Activated T-helper 2 cell treated with anti-CD3 and anti-CD28 coated beads, Interferon-gamma antibody, Interleukin-2, Interleukin-4, amounts not matched to agents 10 μg/mL and 5 μg/mL and 100 μg/mL, durations not matched to agents 14 hours and 24 hours and 36 hours (primary cell): ENCODE measurements at places on chromosomes 12 and 14.

- DNase-seq = no peak
These were observed 24.4 kb upstream of the COCH start for GRCh38 chr14:30849983-30850382.

- DNase-seq = no peak
These were observed 356.9 kb upstream of the STXBP6 start for GRCh38 chr14:25406818-25407217.

GRCh38 chr14:75138492-75138891 lies 11.6 kb upstream of the NEK9 start:
- no peak for DNase-seq

DNA sequence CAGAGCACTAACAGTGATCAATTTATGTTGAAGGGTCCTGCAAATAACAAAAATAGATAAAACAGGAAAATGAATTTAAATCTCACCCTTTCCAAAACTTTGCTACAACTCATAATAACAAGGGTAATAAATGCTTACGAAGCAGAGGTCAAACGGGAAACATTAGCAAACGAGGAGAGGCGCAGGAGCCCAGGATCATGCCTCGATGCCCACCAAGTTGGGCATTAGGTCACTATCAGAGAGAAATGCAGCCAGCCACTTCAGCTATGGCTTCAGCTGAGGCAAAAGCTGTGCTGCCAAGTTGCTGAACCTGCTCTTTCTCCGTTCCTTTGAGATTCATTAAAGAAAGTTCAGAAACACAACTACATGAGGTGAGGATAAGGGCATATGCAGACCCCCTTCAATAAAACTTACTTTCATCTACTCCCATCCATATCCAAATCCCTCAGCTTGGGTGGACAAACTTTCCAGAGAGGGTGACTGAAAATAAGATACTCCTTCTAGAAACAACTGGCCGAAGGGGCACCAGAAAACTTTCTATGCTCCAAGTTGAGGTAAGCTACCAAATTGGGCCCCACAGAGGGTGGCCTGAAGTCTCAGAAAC lies 7.9 kb downstream of the NKX2-1 start:
- no peak for DNase-seq
